NCI-H2107 (cell line): ENCODE measurements at places on chromosomes 3 and 15.

DNA sequence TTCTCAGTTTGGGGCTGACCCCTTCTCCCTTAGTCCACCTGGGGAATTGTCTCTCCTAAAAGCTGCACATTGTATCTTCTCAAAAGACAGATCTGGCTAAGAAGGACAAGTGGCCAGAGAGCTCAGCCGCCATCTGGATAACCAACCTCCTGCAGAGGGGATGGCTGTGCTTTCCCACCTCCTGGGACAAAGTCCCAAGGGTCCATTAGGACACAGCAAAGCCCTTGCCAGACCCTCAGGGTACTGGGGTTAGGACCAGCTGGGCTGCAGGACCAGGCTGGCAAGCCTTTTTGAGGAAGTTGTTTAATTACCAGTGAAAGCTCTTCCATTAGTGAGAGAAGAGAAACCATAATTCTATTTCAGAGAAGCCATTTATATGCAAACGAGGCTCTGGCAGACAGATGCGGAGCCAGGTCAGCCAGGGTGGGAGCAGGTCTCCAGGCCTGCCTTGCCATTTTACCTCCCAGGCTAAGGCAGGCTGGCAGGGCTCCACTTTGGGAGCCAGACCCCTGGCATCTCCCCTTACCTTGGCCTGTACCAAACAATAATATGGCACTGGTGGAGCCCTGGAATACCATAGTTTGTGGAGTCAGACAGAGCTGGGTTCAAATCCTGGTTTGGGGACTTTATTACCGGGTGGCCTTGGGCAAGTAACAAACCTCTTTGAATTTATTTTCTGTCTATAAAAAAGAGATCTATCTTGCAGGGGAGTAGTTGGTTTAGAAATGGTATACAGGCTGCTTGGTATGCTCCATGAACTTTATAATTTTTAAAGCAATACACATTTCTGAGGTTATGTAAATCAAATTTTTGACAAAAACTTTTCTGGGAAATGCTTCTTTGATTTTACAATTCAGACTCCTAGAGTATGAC is 17.9 kb downstream of the SHF start:
- no peak for DNase-seq

DNA sequence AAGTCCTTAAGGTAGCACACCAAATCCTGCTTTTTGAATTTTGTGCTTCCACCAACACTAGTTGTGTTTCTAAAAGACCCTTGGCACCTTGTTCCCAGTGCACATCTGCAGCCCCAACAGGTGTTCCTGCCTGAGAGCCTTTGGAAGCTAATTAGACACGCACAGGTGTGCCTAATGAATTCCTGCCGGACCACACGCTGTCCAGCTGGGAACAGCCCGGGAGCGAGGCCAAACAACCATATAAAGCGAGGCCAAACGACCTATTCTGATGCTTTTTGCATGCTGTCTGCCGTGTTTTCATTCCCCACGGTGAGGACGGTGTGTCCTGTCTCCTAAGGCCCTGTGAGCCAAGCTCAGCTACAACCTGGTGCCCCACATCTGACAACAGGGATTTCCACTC is 99.5 kb downstream of the ATG7 start:
- DNase-seq = no peak

GRCh38 chr3:31227131-31227562 is 305.6 kb upstream of the STT3B start:
- no peak for DNase-seq

DNA sequence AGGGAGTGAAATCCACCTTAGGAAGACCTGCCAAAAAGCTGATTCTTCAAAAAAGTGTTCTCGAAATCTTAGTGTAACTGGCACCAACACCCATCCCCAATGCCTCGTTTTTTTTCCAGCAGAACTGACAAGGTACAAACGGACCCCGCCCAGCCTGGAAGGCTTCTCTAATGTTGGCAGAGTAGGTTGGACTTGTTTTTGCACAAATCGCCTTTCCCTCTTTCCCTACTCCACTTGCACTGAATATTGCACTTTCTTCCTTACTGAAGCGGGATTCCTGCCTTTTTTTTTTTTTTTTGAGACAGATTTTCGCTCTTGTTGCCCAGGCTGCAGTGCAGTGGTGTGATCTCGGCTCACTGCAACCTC is 544 bp upstream of the TIMMDC1 start:
- no peak for DNase-seq

GRCh38 chr3:1235526-1236120 is 142.8 kb downstream of the CNTN6 start:
- no peak for DNase-seq

DNA sequence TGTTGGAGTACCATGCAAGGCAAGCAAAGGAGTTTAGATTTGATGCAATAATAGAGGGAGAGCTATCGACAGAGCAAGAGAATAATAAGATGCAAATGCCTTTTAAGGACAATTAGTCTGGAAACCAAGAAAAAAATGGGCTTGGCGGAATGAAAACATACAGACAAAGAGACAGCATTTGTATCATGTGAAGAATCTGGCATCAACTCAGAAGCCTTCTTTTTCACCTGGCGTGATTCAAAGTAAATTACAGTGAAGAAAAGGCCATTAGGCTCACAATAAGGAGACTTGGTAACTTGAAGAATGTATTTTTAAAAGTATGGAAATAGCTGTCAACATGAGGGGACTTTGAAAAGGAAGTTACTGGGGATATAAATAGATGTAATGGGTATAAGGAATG is 521.2 kb upstream of the GOLIM4 start:
- DNase-seq = no peak

DNA sequence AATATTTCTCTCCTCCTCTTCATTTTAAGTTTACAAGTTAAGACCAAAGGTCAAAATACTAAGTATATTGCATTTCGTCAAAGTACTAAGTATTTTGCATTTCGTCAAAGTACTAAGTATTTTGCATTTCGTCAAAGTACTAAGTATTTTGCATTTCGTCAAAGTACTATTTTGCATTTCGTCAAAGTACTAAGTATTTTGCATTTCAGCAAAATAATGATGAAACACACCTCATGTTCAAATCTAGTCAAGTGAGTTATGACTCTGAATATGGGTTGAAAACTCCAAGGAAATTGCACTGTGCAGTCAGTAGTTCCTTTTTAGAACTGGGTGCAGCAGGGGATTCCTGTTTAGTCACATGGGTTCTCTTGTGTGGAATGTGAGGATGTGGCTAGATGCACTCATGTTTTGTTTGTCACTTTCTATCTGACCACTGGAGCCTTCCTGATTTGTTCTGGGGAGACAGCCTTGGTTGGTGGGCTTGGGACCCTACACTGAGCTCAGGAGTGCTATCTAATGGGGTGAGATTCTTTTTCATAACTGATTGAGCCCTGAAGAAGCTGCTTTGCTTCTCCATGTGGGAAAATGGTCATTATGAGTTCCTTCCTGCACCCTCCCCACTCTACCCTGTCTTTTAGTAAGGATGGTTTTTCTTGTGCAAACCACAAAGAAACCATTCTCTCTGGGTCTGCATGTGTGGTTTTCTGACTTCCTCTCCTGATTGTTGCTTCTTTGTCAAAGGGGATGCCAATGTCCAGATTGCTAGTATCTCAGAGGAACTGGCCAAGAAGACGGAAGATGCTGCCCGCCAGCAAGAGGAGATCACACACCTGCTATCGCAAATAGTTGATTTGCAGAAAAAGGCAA is 73.4 kb downstream of the CCK start:
- no peak for DNase-seq

- no peak for DNase-seq
These were observed 309.7 kb downstream of the FGF12 start for GRCh38 chr3:192417559-192418055.

GRCh38 chr3:143070977-143071551 is 48.5 kb upstream of the CHST2 start:
- no peak for DNase-seq

- DNase-seq = no peak
These were observed 1.6 kb downstream of the RFTN1 start for GRCh38 chr3:16511681-16512434.

GRCh38 chr3:94875149-94875548 is 812.3 kb downstream of the NSUN3 start:
- no peak for DNase-seq
